NCI-H524 treated with DMSO at 0.1 percent for 48 hours (cell line): ENCODE measurements at places on chromosomes 13 and 19.

GRCh38 chr13:112718318-112718717 is 28.5 kb downstream of the ATP11A start:
- no peak for DNase-seq

DNA sequence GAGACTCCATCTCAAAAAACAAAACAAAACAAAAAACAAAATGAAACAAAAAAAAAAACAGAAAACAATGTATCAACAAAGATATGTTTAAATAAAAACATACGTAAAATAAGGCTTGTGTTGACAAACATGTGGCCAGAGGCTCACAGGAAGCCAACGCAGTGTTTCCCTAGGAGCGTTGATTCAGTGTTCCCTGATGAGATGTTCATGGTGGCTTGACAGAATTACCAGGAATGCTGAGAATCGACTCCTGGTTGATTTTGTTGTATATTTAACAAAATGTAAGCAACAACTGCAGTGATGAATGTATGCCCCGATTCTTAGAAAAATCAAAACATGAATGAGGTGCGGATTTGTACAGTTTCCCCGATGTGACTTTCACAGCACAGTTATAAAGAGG is 8.9 kb upstream of the ZNF787 start:
- no peak for DNase-seq

GRCh38 chr13:51488212-51488611 is 35.4 kb upstream of the INTS6 start:
- no peak for DNase-seq

- DNase-seq, result no peak
Measured at GRCh38 chr13:105737688-105738087, 797.8 kb downstream of the EFNB2 start.

- DNase-seq, result no peak
Measured at GRCh38 chr19:55620410-55621204, 3.8 kb downstream of the ZNF784 start.

GRCh38 chr13:35252536-35253205 is 223.8 kb downstream of the MAB21L1 start:
- DNase-seq, result no peak

- DNase-seq, result no peak
Measured at GRCh38 chr13:75161804-75162203, 320.2 kb downstream of the TBC1D4 start.
